Cardiac septum (tissue), 1 donor: ENCODE measurements at places on chromosomes 2 and 18. TPM values are rescaled to one million over a fixed set of nuclear protein-coding genes. Genes with fewer than 3 reads are reported as not detected.

DNA sequence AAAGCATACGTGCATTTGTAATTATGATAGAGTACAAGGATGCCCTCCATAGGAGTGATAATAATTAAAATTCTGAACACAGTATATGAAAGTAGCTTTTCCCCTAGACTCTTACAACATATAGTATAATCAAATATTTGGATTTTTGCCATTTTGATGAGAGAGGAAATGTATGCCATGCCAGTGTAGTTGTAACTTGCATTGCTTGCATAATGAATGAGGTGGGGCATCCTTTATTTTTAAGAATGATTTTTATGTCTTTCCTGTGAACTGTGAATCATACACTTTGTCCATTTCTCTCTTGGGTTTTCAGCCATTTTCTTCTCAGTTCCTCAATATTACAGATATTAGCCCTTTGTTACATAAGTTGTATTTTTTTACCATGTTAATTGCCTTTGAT lies 197.5 kb downstream of the SCG2 start:
- DNase-seq, result no peak

Gene STON1
- 6.7 TPM for total RNA-seq

Gene HAAO
- 2.5 TPM for total RNA-seq

DNA sequence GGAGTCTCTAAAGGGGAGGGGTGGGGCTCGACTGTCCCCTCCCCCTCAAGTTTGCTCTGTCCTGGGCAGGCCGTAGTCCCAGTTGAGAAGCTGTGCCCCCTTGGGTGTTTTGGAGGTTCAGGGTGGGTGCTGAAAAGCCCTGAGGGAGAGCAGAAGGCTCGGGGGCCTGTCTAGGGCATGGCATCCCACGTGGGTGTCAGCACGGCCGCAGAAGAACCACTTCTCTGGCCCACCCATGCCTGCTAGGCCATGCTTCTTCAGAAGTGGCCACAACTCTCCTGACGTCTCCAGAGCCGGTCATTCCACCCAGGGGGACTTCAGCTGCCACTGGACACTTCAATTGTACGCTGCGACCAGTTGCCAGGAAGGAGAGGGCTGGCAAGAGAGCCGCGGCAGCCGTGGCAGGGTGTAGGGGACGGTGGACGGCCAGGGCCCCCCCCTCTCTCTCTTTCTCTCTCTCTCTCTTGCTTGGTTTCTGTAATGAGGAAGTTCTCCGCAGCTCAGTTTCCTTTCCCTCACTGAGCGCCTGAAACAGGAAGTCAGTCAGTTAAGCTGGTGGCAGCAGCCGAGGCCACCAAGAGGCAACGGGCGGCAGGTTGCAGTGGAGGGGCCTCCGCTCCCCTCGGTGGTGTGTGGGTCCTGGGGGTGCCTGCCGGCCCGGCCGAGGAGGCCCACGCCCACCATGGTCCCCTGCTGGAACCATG lies at the start of gene INPP5D:
Gene INPP5D, plus strand, starts transcription at position 546 of the 704 bp plus-strand sequence. Its CDS starts 137 bp downstream, at position 683.
- DNase-seq, result peak; percentile 88

Gene CYP27C1
- not detected for total RNA-seq

- no peak for DNase-seq
Measured at GRCh38 chr18:35775887-35776286, 194.3 kb downstream of the GALNT1 start.

GRCh38 chr18:74453642-74454198 lies 3.4 kb downstream of the DIPK1C start:
- no peak for DNase-seq

Gene PDE1A
- total RNA-seq, result 9.6 TPM

DNA sequence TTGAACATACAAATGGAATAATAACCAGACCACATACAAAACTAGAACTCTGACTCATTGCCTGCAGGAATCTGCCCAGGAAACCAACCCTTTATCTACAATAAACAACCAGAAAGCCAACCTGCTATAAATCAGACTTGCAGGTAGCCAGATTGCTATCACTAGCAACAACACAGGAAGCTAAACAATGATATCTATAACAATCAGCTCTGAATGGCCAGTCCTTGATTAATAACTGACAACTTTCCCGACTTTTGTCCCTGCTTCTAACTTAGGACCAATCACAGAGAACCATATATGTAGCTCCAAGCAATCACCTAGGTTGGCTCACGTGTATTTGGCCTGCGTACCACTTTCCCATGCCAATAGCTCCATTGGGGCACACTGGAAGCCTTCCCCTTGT lies 470.8 kb downstream of the RIT2 start:
- DNase-seq, result no peak

GRCh38 chr2:26692279-26692896 lies at the start of gene KCNK3:
TSS of gene KCNK3 (plus strand) at chr2:26692722. CDS start at chr2:26692876, 154 bp downstream.
- no peak for DNase-seq

DNA sequence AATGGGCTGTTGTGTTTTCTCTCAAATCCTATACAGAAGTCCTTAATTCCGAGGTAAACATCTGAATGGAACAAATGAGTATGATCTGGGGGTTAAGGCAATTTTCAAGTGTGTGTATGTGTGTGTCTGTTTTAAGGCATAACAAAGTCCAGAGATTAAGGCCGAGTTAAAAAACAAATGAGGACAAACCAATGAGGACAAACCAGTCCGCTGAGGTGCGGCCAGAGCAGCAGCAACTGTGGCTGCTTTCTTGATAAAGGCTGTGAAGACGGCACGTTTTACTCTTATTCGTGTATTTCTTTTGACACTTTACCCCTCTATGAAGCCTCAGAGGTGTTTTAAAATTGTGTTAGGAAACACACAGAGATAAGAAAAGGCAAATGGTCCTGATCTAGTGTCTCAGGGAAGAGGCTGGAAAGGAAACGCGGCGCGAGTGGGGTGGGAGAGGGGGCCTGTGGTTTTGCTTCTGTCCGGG lies 495 bp upstream of the GULP1 start:
- DNase-seq, result no peak

Gene PHLPP1
- total RNA-seq, result 4.8 TPM

- no peak for DNase-seq
Measured at GRCh38 chr2:42098571-42099437, 51.0 kb downstream of the PKDCC start.

Gene LIMS4
- total RNA-seq, result 4.5 TPM

DNA sequence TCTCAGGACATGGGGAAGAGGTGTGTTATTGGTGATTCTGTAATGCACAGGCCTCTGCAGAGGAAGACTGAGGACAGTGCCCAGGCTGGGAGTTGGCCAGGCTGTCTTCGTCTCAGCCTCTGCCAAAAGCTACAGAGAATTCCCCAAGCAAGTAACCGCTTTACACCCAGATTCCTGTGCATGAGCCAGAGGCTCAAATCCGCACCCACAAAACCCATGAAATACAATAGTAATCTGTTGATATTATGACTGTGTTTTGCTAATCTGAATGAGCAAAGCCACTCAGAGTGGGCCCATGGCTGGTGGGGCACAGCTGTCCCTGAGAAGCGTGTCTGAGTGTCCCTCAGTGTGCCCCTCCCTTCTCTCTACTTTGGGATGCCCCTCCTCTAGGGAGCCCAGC lies 149.5 kb upstream of the PXDN start:
- no peak for DNase-seq

- DNase-seq, result no peak
Measured at GRCh38 chr2:180819106-180819505, 161.3 kb upstream of the UBE2E3 start.

DNA sequence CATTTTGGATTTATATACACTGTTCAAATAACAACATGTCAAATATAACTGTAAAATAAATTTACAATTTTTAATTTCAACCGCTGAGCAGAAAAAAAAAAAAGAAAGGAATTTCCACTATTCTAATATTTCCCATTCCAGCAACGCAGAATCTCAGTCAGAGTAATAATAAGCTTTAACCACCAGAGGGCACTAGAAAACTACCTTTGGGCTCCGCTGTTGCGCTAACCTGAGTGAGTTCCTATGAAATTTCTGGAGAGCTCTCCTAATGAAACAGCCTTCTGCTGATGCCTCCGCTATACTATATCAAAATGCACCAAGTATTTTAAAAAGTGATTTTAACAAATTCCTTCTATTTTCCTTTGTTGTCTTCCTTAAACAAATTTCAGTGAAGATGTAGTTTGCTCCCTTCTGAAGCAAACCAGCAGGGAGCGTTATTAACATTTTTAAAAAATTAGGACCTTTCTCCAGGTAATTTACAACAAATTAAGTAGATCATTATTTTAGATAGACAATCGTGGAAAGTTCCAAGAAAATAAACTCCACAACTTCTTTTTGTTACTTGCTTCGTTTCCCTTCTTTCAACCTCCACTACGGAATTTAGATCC lies 23.0 kb downstream of the ERMN start:
- DNase-seq, result no peak

DNA sequence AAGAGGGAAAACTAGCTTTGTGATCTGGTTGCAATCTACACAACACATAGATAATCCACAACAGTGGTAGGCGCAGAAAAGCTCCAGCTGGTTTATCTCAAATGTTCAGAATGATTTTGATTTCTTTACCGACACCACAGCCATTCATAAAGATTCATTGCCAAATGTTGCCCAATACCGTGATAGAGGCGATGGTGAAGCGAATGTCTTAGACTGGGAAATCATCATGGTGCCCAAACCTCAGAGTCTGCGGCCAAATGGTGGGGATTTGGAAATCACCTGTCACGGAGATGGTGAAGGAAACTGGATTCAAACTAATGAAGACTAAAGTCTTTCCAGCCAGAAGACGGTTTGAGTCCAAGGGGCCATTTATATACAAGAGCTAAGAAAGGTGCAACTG lies 48.5 kb upstream of the CCDC150 start:
- DNase-seq, result no peak

- DNase-seq, result no peak
Measured at GRCh38 chr2:164242409-164242808, 378.9 kb downstream of the GRB14 start.

Gene SNORC
- total RNA-seq, result 1.1 TPM

DNA sequence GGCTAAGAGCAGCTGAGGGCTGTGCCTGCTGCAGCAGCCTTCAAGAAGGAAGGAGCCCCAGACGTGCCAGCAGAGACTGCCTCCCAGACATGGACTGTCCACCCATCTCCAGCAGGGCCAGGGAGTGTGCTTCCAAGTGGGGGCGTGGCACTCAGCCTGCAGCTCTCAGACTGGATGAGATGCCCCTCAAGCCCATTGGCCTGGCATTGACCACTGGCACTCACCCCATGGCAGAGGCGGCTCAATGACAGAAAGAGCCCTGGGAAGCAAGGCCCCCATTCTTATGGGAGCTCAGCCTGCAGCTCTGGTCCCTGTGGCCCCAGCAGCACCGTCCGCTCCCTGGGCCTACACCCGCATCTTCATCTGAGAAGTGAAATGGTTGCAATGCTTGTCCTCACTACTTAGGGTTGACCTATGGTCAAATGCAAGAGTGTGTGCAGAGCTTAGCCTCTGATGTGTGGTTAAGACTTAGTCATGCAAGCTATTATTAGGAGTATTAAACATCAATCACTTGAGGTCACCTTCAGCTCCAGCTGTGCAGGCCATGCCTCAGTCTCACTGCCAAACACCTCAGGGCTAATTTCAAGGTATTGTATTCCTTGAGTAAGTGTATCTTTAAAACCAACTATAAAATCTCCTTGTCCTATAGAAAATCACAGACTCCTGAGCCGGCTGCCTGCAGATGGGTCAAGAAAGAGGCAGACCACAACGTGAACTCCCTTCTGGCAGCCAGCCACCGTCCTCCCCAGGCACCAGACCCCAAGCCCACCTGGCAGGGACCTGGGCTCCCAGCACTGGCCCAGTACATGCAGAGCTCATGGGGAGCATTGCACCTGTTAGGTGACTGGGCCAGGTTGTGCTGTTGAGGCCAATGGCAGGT lies 194.8 kb downstream of the NDUFA10 start:
- DNase-seq, result peak; percentile 68

GRCh38 chr2:75053484-75054112 lies 95.2 kb downstream of the POLE4 start:
- no peak for DNase-seq

Gene KCNG2
- 0.32 TPM for total RNA-seq

Gene LDLRAD4
- total RNA-seq, result 23.3 TPM

Gene SCYGR4
- not detected for total RNA-seq

GRCh38 chr2:41026613-41027012 lies 574.7 kb upstream of the SLC8A1 start:
- no peak for DNase-seq

- no peak for DNase-seq
Measured at GRCh38 chr2:68390114-68390513, 25.0 kb downstream of the PLEK start.

GRCh38 chr2:9753665-9754531 lies 89.4 kb upstream of the TAF1B start:
- DNase-seq, result no peak

GRCh38 chr2:230693411-230693810 lies 19.2 kb upstream of the CAB39 start:
- DNase-seq, result peak; percentile 1

DNA sequence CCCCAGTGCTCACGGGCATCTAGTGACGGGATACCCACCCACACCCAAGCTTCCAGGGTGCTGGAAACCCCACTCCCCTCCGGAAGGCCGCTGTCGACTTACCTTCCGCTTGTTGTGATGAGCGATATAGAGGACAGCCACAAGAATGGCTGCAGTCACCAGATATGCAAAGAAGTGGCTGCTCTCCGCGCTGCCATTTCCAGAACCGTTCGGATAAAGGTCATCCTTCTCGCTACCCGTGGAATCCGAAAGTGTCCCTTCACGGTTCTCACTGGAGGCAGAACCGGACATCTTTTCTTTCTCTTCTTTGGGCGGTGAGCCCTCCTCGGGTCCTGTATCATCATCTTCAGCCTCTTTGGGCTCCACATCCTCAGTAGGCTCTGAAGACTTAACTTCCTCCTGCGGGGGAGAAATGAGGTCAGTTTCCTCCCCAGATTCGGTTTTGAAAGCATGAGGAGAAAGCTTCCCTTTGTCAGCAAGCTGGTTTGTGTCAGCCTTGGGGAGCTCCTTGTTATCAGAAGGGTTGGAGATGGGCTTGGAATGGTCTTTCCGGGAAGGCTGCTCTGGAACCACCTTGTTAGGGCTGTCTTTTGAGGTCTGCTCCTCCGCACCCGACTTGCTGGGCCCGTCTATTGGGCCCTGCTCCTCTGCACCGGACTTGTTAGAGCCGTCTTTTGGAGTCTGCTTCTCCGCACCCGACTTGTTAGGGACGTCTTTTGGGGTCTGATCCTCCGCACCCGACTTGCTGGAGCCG lies 1.2 kb downstream of the TGOLN2 start:
- no peak for DNase-seq

DNA sequence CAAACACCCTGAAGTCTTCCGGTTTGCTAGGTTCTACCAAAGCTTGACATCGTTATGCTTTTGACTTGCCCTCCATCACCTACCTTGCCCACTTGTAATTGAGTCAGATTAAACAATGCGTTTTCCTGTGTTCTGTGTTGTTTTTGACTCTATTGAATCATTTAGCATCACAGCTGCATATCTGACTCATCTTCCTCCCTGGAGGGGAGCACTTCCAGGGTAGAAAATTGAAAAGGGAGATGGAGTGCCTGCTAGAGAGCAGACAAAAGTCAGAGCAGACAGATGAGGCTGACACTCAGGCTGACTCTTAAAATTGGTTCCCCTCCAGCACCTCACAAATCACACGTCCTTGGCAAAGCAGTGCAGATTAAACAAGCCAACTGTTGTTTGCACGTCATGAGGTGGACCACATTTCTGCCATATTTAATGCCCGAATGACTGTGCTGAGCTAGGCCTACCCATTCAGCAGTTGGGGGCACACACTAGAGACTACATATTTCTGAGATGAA lies 2.2 kb downstream of the MPP4 start:
- DNase-seq, result no peak
